GM23338 (cell line): ENCODE measurements at places on chromosomes 5 and 9. TPM values are rescaled to one million over a fixed set of nuclear protein-coding genes. Genes with fewer than 3 reads are reported as not detected.

Gene SLC6A3
- polyA plus RNA-seq: 0.31 and 0.76 TPM in 2 replicates

Gene CARTPT
- not detected in 2 replicates for polyA plus RNA-seq

Gene F2RL2
- 0.37 and 0.70 TPM in 2 replicates for polyA plus RNA-seq

Gene SPINK13
- polyA plus RNA-seq: 0.49 TPM in 1 of 2 replicates, not detected in the other

Gene WNT8A
- polyA plus RNA-seq: not detected in 2 replicates

Gene SLC36A2
- polyA plus RNA-seq: 0.08 TPM in 1 of 2 replicates, not detected in the other
